ENCODE measurements at places on chromosomes 7 and 10. TPM values are rescaled to one million over a fixed set of nuclear protein-coding genes. Genes with fewer than 3 reads are reported as not detected.

DNA sequence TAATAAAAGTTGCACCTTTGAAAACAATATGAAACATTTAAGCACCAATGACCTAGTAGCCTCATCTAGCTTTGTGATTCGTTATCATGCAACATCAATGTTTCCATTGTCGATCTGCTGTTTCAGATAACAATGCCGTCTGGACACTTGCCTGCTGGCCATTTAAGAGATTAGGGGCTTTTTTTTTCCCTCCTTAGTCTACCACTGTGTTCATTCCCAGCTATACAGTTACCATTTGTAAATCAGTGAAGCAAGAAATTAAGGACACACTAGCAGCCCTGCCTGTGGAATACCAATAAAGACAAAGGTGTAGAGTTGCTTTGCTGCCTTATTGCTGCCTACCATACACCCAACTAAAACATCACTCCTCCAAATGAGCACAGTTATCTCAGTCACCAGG, 37.6 kb upstream of the MYO3A start:
- DNase-seq = no peak
- no peaks in the 10 kb centered on the region for H3K27me3 ChIP-seq
- no peaks in the 10 kb centered on the region for H3K4me1 ChIP-seq
- H3K4me3 ChIP-seq = no peak overlapping the region
- no peak overlapping the region for H3K27ac ChIP-seq
- H3K36me3 ChIP-seq = no peaks in the 10 kb centered on the region

DNA sequence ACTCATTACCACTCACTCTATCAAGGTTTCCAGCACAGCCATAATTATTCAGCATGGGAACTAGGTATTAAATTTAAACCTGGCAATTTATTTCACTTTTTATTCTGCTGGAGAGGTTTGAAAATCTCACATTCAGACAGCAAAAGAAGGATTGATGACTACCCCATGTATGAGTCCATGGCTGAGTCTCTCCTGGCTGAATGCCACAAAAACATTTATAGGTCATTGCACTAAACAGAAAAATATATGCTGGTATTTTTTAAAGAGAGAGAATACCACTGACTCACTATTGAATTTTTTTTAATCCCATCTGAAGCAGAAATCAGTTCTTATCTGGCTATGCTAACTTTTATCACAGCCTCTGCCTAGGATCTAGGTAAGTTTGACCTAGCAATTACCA, 336.3 kb downstream of the PPP1R3A start:
- H3K27me3 ChIP-seq = no peaks in the 10 kb centered on the region
- no peak for DNase-seq
- H3K4me1 ChIP-seq = no peaks in the 10 kb centered on the region
- no peak overlapping the region for H3K27ac ChIP-seq

DNA sequence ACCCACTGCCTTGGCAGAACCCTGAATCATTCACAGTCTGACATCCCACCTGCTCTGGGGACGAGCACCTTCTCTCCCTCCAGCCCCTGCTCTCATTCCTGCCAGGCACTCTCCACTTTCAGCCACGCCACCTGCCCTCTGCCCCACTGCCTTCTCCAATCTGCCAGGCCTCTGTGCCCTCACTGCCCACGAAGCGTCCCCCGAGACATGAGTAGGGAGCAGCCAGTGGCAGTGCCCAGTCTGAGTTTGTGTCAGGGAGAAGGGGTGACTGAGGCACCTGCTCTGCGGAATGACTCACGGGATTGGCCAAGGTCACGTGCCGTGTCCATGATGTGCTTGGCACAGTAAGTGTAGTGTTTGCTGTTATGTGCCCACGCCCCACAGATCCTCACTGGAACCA, 215.2 kb upstream of the PPP2R2D start:
- H3K27ac ChIP-seq = no peak overlapping the region
- no peak for DNase-seq
- H3K4me1 ChIP-seq = no peaks in the 10 kb centered on the region
- H3K36me3 ChIP-seq = no peaks in the 10 kb centered on the region

ACTL6B gene
- total RNA-seq = not detected

LRIT1 gene
- total RNA-seq = not detected
